Spinal cord (tissue), 10 donors: ENCODE measurements at places on chromosomes 5 and 9. TPM values are rescaled to one million over a fixed set of nuclear protein-coding genes. Genes with fewer than 3 reads are reported as not detected.
A peak's percentile ranks its signal among the peaks of the same experiment; 100 is the strongest.

- DNase-seq = peak; percentile 9
Observed at GRCh38 chr9:98280574-98280973, 25.1 kb upstream of the TBC1D2 start.

DNA sequence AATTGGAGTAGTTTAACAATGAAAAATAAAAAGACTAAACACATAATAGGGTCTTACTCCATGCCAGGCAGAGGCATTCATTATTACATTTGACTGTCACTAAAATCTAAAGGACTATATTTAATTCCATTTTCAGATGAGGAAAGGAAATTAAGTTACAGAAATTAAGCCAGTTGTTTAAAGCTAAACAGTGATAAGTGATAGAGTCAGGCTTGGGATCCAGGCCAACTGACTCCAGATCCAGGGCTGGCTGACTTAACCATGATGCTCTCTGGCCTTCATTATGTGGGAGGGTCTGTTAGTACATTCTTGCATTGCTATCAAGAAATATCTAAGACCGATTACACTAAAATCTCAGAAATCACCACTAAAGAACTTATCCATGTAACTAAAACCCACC is 107.2 kb downstream of the ARHGEF28 start:
- no peak for DNase-seq

DNA sequence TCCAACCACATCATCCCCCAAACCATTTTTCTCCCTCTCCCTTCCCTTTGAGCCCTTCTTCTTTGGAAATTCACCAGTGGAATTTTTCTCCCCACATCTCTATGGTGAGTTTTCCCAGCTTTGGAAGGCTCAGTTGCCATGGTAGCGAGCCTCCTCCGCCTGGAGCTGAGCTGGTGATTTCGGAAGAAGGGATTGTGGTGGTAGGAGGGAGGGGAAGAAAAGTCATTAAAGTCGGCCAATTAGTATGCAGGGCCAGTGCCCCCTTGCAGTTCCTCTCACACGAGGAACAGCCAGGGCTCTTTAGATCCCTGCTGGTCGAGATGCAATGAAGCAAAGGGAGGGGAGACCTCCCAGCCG is 322.0 kb downstream of the NTRK2 start:
- DNase-seq = peak; percentile 76

DNA sequence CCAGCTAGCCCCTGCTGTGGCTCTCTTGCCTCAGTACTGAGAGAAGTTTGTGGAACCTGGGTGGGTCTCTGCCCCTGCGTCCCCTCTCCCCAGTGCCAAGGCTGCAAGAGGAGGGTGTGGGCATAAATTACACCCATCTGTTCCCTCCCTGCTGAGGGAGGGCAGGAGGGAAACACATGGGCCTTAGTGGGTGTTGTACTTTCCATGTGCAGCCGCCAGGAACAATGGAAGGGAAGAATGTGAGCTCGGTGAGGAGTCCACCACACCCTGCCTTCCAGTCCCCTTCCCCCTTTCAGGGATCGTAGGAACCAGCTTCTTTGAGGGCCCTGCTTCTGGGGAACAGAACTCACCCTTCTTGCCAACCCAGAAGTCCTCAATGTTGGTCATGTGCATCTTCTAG is 138.2 kb upstream of the KLF4 start:
- no peak for DNase-seq

- no peak for DNase-seq
Observed at GRCh38 chr5:58245476-58245840, 214.4 kb downstream of the PLK2 start.

GRCh38 chr5:124655251-124655917 is 91.1 kb downstream of the ZNF608 start:
- no peak for DNase-seq

BSPRY gene
- total RNA-seq = 0.79 TPM
